Spinal cord (tissue), 10 donors: ENCODE measurements at places on chromosomes 1 and 21. TPM values are rescaled to one million over a fixed set of nuclear protein-coding genes. Genes with fewer than 3 reads are reported as not detected.

NR0B2 gene
- total RNA-seq, result not detected

CA6 gene
- not detected for total RNA-seq

CFAP74 gene
- 0.59 TPM for total RNA-seq

CD52 gene
- 1.4 TPM for total RNA-seq
